Brain pericyte (primary cell): ENCODE measurements at places on chromosomes 16 and 17.
A peak's percentile ranks its signal among the peaks of the same experiment; 100 is the strongest.

DNA sequence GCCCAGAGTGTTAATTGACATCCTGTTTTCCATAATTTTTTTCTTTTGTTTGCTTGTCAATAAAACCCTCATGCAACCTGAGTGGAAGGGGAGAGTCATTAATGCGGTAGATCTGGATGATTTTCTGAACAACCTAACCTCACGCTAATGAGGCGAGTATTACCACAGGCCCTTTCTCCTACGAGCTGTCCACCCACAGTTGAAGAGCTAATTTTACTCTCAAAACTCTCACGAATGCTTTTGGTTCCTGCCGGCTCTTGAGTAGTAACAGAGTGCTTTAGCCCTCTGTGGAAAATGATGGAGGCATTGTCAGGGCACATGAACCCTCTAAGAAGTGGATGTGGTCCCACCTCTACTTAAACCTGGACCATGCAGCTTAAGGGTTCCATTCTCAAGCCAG is 491.3 kb upstream of the RBFOX1 start:
- no peak for DNase-seq

DNA sequence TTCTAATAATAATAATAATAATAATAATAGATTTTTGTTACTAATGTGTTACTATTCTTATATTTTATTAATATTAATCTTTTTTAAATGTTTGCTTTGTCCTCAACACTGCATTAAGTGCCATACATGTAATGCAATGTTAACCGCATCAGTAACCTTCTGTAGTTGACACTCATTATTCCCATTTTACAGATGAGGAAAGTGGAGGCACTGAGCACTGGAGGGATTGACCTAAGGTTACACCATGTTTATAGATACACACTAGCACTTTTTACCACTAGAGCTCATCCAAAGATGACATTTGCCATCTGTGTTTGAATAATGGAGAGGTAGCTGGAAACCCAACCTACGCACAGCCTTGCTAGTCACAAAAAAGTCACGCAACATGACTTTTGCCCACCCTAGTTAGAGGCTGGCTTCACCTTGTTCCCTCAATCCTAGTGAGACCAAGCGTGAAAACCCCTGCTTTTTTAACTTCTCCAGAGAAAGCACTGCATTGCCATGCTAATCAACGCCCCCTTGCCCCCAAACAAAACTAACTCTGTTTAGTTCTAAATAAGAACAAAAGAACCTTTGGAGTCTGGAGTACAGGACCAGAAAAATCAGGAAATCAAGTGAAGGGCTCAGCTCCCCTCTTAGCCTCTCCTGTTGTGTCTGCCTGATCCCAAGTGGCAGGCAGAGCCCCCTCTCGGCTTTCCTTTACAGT is 2.3 kb downstream of the ARSG start:
- no peak for DNase-seq

DNA sequence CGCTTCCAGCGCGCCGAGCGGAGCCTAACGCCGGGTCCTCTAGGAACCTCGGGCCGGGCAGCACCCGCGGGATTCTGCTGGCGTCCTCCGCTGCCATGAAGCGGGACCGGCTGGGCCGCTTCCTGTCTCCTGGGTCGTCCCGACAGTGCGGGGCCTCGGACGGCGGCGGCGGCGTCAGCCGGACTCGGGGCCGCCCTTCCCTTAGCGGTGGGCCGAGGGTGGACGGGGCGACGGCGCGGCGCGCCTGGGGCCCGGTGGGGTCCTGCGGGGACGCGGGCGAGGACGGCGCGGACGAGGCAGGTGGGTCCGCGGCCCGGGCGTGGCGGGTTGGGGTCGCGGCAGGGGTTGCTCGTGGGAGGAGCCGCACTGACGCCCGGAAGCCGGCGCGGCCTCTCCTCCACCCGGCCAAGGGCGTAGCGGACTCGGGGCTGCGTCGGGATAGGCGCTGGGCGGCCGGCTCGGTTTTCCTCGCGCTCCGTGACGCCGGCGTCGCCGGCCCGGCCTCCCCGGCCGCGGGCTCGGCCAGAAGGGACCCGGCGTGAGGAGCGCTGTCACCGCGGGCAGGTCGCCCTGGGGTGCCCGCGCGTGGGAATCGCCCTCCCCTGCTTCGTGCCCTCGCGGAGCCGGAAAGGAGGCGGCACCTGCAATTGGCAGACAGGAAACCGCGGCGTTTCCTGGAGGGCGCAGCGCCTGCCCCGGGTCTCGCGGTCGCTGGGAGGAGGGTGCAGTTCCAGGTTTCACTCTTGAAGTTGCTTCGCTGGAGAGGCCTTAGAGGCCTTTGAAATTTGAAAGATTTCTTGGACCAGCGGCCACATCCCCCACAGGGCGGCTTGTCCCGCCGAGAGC is 432 bp downstream of the ZNF276 start:
- no peak for DNase-seq

- DNase-seq: peak; percentile 80
These were observed 8.1 kb upstream of the PMP22 start for GRCh38 chr17:15273141-15273793.

DNA sequence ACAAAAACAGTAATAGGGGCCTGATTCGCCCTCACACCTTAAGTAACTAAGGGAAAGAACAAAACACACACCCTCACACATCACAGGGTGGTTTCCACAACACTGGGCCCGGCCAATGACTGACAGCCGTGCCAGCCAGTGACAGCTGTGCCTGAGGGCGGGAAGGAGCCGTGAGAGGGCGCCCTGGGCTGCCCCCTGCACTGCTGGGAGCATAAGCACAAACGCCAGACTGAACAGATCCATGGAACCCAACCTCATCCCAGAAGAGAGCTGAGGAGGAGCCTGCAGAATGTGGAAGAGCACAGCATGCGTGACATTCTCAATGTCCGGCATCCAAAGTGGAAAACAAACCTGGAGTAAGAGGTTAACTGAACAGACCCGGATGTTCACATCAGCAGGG is 16.0 kb downstream of the CSNK1D start:
- DNase-seq: no peak

GRCh38 chr17:49316889-49317675 is 45.0 kb downstream of the ZNF652 start:
- DNase-seq: no peak

GRCh38 chr17:56604691-56605290 is 11.3 kb downstream of the NOG start:
- no peak for DNase-seq

GRCh38 chr16:50945171-50945570 is 203.3 kb downstream of the CYLD start:
- DNase-seq: no peak

GRCh38 chr17:27612160-27612770 is 18.7 kb upstream of the LGALS9 start:
- DNase-seq: no peak

DNA sequence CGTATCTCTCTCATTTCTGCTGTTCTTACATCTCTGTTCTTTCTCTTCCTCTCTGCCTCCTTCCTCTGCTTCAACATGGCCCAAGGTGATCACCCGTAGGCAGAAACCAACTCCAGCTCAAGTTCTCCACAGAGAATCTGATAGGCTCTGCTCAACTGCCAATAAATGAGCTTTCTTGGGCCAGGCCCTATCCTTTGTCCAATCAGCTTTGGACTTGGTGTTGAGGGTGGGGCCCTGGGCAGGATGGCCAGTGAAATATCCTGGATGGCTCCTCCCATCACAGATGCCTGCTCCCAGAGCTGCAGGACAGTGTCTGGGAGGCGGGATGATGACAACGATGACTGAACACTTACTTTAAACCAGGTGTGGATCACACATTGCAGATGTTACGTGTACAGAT is 17.4 kb upstream of the BRD7 start:
- no peak for DNase-seq

DNA sequence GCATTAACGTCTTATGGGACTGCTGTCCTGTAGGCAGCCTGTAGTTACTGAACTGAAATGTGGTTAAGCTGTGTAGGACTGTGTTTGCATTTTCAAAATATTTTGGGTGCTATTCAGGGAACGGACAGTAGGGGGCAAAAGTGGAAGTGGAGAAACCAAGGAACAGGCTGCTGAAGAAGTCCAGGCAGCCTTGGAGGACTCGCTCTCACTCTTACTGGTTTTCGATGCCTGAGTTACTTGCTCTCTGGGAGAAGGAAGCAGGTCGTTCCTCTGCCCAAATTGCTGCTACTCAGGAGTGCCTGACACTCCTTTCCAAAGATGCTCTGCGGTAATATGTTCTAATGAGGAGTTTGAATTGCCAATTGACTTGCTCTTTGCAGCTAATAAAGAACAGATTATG is 64.5 kb upstream of the RBFOX1 start:
- no peak for DNase-seq

DNA sequence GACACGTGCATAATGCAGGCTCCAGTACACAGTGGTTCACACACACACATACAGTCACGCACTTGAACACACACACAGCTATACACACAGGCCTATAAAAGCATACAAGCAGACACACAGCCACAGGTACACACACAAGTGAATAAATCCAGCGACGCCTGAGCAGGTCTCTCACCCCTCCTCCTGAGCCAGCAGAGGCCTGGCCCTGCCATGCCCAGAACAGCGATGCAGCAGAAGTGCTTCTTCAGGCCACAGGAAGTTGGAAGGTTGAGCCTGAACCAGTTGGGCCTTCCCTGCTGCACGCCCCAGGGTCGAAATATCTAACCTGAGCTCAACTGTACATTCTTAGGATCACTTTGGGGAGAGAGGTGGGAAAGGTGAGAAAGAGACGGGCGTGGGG is 7.3 kb upstream of the CD79B start:
- no peak for DNase-seq

GRCh38 chr16:81585785-81586184 is 141.2 kb downstream of the CMIP start:
- no peak for DNase-seq

- no peak for DNase-seq
These were observed 30.2 kb downstream of the BRD7 start for GRCh38 chr16:50338371-50339231.

GRCh38 chr17:29032013-29032856 is 10.7 kb upstream of the PIPOX start:
- DNase-seq: no peak

GRCh38 chr17:3710951-3711383 is 12.7 kb upstream of the HASPIN start:
- no peak for DNase-seq

DNA sequence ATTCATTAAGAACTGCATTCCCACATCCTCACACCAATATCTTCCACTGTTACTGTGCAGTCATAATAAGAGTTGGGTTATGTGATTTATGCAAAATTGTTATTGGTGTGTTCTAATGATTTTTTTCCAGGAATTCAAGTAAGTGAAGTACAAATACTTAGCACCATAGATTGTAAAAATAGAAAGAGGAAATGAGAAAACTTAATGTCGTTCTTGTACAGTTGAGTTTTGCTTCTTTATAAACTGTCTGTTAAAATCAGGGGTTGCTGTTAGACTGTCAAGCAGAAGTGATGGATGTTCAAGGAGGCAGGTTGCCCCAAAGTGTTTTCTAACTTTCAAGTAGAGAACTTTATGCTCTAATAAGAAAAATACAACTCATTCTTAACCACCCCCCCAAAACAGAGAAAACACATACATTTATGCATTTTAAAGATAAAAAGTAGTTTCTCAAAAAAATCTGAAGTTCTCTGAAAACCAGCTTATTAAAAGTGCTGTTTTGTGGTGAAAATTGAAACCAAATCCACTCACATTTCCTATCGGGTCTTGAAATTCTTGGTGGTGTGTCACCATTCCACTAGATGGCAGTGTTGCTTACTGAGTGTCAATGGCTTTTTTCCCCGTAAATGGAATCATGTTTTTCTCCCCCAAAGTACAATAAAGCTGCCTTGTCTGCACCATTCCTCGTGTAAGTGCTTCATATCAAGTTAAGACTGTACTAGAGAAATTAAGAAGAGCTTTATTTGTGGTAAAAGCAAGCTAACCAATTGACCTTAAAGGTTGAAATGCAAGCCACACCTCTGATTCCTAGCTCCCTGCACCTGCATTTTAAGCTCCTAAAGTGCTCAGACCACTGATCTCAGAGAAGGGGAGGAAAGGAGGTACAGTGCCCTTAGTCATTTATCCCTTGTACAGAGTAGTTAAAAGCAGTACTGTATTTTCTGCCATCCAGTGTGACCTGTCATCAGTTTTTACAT is 4.7 kb upstream of the IGSF6 start:
- DNase-seq: no peak

GRCh38 chr16:49696414-49697101 is 159.4 kb downstream of the ZNF423 start:
- DNase-seq: no peak
